ENCODE measurements at places on chromosomes 3 and 15.

DNA sequence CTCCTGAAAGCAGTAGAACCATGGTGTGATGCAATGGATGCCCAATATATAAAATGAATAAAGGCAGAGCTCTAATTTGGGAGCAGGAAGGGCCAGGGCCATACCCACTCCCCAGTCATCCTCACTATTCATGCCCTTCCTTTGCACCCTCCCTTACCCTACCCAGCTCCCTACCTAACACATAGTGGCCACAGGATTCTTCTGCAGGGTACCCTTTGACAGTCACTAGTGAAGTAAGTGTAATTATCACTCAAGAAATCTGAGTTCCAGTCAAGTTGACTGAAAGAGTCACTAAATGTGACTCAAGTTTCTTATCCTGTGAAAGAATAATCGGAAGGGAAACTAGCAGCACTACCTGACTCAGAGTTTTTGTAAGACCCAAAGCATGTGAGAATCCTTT lies 69.2 kb downstream of the RASA2 start:
- DNase-seq, result no peak

GRCh38 chr15:33311312-33311971 lies 675 bp downstream of the RYR3 start:
- no peak for DNase-seq

- DNase-seq, result no peak
Measured at GRCh38 chr15:81275711-81276392, 48.1 kb downstream of the STARD5 start.

- DNase-seq, result no peak
Measured at GRCh38 chr15:78768096-78768495, 43.2 kb downstream of the ADAMTS7 start.

DNA sequence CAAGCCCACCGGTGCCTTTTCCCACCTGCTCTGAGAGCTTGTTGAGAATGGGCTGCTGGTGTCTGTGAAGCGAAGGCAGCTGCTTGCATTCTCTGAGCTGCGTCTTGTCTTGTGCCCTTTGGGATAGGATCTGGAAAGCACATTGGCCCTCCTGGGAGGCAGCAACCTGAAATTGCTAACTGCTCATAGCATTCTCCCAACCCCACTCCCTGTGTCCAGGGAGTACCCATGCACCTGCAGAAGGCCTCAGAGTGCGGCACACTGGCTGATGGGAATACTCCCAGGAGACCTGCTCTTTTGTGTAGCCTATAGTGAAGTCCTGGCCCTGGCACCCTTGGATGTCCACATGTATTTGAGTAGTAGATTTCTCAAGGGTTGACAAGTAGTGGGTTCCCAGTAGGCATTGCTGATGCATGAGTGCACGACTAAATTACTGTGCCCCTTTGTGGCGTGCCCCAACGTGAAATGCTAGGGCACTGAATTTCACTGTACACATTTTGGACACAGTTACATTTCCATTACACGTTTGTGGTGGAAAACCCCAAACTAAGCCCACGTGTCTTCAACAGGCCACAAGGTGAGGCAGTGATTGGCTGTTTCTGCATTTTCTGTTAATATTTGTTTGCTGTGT lies 3.7 kb downstream of the EPHB1 start:
- DNase-seq, result no peak

GRCh38 chr3:150972366-150973071 lies at the start of gene CLRN1:
TSS of gene CLRN1 (minus strand) at chr3:150972727. CDS start at chr3:150972708, 19 bp downstream.
- no peak for DNase-seq

DNA sequence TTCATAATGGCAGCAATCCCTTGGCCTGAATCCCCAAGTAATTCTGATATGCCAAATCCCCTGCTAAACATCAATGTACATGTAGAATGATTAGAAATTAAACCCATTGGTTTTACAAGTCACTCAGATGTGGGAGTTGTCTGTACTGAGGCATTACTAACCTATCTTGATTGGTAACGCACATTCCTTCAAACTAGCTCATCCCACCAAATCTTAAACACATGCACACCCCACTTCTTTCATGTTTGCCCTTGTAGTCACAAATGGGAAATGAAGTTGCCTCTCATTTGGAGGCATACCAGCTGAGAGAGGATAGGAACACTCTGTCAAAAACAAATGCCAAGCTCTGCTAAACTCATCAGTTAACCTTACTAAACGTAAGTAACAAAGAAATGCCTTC lies 29.1 kb upstream of the MAN2C1 start:
- no peak for DNase-seq

DNA sequence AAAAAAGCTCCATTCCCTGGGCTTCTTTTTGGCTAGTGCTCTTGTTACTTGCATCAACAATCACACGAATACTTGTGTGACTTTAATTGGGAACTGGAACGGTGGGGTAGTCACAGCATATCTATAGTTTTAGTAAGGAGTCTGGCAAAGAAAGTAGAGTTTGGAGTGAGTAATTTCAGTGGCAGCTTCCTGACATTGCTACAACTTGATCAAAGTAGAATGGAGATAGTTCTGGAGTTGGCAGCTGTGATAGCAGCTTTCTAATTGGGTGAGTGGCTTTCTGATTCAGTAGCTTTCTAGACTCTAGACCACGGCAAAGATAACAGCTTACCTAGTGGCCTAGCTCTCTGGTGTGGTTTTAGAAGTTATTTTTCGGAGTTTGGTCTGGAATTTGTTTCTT lies 475.0 kb downstream of the TUSC7 start:
- DNase-seq, result no peak

DNA sequence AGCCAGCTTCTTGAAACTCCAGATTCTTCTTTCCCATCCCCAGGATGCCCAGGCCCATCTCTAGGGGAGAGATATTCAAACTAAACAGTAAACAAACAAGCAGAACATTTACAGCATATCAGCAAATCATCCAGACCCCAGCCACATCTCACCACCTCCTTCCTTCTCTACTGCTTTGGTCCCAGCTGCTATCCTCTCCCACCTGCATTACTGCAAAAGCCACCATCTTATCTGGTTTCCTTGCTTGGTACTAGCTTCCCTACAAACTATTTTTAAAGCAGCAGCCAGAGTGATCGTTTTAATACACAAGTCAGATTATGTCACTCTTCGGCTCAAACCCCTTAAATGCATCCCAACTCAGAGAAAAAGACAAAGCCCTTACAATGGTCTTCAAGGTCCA lies 4.8 kb downstream of the LYSMD2 start:
- DNase-seq, result no peak

DNA sequence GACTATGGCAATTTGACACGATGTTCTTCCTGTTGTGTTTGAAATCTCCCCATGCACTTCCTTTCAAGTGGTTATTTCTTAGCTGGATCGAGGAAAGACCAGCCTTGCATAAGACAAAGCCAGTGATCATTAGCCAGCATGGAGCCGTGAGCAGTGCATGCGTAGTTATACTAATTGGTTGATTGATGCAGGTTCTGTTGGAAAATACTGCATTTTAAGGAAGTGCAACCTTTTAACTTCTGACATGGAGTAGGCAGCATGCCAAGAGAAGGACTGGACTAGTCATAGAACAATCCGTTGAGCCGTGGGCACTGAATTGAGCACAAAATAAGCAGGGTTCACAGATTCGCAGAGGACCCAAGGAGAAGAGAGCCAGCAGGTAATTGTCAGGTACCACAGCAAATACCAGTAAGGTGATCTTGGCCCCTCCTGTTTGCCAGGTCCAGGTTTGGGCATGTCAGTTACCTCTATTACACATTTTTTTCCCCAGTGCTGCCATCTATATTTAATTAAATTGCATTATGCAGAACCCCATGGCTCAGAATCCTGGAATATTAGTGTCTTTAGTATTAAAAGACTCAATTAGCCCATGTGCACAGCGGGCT lies 29.0 kb upstream of the BCL6 start:
- DNase-seq, result peak; percentile 61

DNA sequence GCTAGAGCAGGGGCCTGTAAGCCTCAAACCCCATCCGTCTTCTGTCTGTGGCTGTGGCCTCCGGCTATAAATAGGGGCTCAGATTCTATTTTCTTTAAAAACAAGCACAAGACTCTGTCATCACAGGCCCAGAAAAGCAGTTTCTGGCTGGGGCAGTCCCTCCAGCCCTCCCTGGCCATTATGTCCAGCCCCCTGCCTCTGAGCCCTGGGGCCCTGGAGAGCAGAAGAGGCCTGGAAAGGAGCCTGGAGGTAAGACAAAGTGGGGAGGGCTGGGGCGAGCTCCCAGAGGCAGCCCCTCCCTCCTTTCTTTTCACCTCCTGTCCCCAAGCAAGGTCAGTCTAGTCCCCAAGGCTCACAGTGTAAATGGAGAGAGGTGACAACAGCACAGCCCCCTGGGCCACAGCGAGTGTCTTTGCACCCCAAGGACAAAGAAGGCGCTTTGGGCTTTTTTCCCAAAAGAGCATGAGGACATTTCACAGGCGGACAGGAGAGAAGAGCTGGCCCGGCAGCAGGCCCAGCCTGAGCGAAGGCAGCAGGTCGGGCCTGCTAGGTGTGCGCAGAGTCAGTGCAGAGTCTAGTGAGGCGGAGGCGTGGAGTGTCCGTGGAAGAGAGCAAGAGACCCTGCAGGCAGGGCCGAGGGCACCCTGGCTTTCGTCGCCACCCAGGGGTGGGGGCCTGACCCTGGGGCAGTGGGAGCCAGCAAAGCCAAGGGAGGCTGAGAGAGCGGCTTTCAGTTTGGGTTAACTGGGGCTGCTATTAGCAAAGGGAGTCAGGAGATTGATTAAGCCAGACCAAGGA lies 188.3 kb downstream of the TBC1D2B start:
- DNase-seq, result no peak

DNA sequence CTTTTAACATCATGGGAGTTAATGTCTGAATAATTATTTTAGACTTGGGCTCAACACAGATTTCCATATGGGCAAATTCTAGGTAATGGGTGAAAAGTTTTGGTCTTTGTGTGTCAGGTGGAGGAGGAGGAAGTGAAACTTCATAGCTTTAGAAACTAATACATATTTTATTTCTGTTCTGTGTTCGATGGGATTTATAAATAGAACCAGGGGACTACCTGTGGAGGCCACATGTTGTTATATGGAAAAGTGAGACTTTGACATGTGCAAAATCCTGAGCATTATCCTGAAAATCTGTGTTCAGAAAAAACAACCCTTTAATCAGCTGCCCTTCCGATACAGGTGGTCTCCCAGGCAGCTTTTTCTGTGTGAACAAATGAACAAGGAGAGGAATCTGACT lies 209.5 kb downstream of the SOX2 start:
- no peak for DNase-seq

- DNase-seq, result no peak
Measured at GRCh38 chr3:116552246-116552645, 107.0 kb upstream of the LSAMP start.
